ENCODE measurements at places on chromosomes 4 and X. TPM values are rescaled to one million over a fixed set of nuclear protein-coding genes. Genes with fewer than 3 reads are reported as not detected.

GRCh38 chr4:128859887-128860677, 50.6 kb downstream of the JADE1 start:
- no peaks in the 10 kb centered on the region for H3K27me3 ChIP-seq
- peak overlapping the region; percentile 75 for H3K27ac ChIP-seq
- peaks cover 30% of the 10 kb centered on the region for H3K4me1 ChIP-seq
- DNase-seq: peak; percentile 92
- no peak overlapping the region for H3K4me3 ChIP-seq

- no peaks in the 10 kb centered on the region for H3K4me1 ChIP-seq
- no peak overlapping the region for H3K4me3 ChIP-seq
- H3K27ac ChIP-seq: no peak overlapping the region
- no peaks in the 10 kb centered on the region for H3K36me3 ChIP-seq
- DNase-seq: no peak
These were observed 483.7 kb upstream of the INTU start for GRCh38 chr4:127149086-127149485.

GRCh38 chrX:122219226-122219625, 964.9 kb upstream of the GRIA3 start:
- H3K27me3 ChIP-seq: no peaks in the 10 kb centered on the region
- no peak overlapping the region for H3K27ac ChIP-seq
- no peaks in the 10 kb centered on the region for H3K4me1 ChIP-seq
- no peak overlapping the region for H3K4me3 ChIP-seq
- no peaks in the 10 kb centered on the region for H3K36me3 ChIP-seq
- no peak for DNase-seq

DNA sequence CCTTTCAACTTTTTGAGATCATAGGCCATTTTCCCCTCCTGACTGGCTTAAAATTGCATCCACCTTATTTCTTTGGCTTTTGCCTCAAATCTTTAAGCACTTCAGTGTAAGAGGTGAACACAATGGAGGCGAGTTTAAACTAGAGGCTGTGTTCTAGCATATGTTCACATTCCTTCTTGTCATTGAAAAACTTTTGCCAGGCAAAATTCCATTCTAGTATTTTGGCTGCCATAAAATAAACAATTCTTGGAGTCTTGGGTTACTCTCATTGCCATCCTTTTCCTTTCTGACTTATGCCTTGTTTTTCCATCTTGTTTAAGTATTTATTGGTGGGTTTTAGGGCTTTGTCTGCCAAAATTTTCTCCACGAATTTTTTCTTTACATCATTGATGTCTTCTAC, 137.3 kb upstream of the ANXA10 start:
- H3K27me3 ChIP-seq: no peaks in the 10 kb centered on the region
- H3K4me1 ChIP-seq: no peaks in the 10 kb centered on the region
- H3K36me3 ChIP-seq: no peaks in the 10 kb centered on the region
- H3K4me3 ChIP-seq: no peak overlapping the region

- no peak for DNase-seq
- H3K4me1 ChIP-seq: peaks cover 17% of the 10 kb centered on the region
- no peak overlapping the region for H3K4me3 ChIP-seq
- H3K36me3 ChIP-seq: no peaks in the 10 kb centered on the region
- H3K27ac ChIP-seq: peak overlapping the region; percentile 16
These were observed 85.3 kb upstream of the SLC4A4 start for GRCh38 chr4:71253545-71253944.

DNA sequence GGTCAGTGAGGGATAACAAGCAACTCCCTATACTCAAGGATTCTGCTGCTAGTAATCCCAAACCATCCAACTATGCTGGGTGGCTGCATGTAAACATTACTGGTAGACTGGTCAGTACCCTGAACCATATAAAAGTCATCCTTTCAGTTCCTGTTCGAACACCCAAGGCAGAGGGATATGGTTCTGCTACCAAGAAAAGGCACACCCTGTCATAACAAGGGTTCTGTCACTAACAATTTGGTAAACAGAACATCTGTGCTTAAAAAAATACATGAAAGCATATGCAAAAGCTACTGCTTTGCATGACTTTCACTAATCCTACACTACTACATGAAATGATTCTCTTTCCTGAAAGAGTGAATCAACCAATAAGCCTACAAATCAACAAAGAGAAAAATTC, 76.8 kb upstream of the MCF2 start:
- no peak overlapping the region for H3K27ac ChIP-seq
- no peak overlapping the region for H3K4me3 ChIP-seq
- no peaks in the 10 kb centered on the region for H3K4me1 ChIP-seq
- no peak for DNase-seq

DNA sequence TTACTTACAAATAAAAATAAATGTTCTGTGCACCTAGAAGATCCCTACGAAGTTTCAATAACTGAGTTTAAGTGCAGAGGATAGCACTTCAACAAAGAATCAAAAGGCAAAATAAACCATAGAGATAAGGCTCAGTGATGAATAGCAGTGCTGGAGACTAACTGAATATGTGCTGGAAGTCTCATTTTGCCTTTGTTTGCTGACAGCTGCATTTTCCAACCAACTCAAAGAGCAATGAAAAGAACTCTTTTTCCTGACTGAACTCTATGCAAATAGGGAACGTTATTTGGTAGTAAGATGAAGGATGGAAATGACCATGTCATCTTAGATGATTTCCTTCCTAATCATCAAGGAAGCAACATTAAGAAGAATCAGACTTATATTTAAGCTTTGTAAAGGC, 32.7 kb upstream of the ADH7 start:
- H3K27me3 ChIP-seq: no peaks in the 10 kb centered on the region
- H3K36me3 ChIP-seq: no peaks in the 10 kb centered on the region
- no peaks in the 10 kb centered on the region for H3K4me1 ChIP-seq
- DNase-seq: no peak
- no peak overlapping the region for H3K4me3 ChIP-seq

GRCh38 chr4:86013621-86014020, 346.2 kb downstream of the MAPK10 start:
- H3K4me3 ChIP-seq: no peak overlapping the region
- H3K27ac ChIP-seq: no peak overlapping the region
- H3K27me3 ChIP-seq: no peaks in the 10 kb centered on the region
- DNase-seq: peak; percentile 82

DNA sequence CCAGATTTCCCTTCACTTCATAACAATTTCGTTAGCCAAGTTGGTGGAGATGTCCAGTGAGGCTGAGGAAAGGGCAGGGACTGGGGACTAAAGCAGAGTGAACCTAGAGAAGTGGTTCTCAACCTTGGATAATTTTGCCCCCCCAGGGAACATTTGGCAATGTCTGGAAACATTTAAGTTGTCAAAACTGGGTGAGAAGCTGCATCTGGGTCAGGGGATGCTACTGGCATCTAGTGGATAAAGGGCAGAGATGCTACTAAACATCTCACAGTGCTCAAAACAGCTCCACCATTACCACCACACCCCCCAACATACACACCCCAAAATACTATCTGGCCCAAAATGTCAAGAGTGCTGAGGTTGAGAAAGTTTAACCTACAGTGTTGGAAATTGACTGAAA, 32.0 kb upstream of the FGF16 start:
- no peaks in the 10 kb centered on the region for H3K36me3 ChIP-seq
- H3K27me3 ChIP-seq: no peaks in the 10 kb centered on the region
- no peaks in the 10 kb centered on the region for H3K4me1 ChIP-seq
- H3K27ac ChIP-seq: no peak overlapping the region
- no peak overlapping the region for H3K4me3 ChIP-seq

DNA sequence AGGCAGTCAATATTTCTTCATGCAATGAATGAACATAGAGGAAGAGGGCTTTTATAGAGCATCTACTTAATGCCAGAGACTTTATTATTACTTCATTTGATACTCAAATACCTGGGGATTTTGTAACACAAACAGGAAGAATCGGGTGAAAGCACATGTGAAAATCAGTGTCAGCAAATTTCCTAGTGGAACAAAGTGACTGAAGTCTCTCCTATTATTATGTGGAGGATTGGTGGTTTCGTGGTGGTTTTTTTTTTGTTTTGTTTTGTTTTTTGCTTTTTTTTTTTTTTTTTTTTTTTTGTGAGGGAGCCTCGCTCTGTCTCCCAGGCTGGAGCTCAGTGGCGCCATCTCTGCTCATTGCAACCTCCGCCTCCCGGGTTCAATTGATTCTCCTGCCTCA, 207.0 kb downstream of the RRAGB start:
- no peak overlapping the region for H3K4me3 ChIP-seq
- no peak overlapping the region for H3K27ac ChIP-seq
- no peaks in the 10 kb centered on the region for H3K27me3 ChIP-seq
- DNase-seq: no peak

DNA sequence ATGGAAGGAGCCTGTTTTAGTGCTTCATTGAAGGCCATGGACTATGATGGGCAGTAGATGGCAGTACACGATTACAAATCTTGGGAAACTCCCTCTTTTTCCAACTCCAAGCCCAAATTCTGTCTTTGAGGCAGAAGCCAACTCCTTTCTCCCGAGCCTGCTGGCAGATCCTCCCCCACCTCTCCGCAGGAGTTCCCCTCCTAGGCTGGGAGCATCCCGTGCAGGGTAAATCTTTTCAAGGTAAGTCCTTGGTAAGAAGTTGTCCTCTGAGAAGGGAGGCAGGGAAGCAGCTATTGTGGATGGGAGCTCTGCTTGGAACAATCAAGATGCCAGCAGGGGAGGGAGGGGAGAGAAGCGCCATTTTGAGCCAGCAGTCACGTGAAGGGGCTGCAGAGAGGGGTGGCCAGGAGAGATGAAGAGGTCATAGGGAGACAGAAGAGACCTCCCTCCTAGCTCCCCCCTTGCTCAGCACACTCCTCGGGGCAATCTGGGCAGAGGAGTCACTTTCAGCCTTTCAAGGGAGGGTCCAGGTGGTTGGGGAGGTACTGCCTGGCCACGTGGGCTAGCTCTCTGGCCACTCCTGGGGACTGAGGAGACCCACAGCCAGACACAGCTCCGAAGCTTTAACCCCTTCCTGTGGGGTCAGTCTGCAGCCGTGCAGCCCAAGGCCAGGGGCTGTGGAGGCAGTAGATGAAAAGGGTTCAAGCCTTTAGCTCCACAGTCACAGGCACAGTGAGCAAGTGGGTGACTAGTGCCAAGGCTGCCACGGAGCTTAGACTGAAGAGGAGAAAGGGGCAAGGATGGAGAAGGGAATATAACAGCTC, 9.6 kb downstream of the CC2D2A start:
- no peaks in the 10 kb centered on the region for H3K27me3 ChIP-seq
- peaks cover 4% of the 10 kb centered on the region for H3K4me1 ChIP-seq
- DNase-seq: peak; percentile 81
- no peaks in the 10 kb centered on the region for H3K36me3 ChIP-seq
- peak overlapping the region; percentile 89 for H3K27ac ChIP-seq

DNA sequence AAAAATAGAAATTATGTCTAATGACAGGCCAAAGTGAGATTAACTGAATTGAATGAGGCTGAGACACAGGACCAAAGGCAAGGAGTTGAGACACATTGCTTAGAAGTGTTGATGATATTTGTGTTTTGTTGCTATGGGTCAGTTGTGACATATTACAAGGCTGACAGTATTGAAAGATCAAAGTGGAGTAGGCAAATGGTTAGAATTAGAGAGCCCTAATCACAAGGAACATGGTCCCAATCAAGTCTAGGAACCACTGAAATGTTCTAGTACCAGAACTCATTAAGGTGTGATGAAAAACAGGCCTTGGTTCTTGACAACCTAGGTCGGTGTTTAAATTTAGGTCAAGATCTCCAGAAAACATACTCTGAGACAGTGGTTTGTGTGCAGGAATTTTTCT, 896.3 kb upstream of the HS3ST1 start:
- H3K36me3 ChIP-seq: no peaks in the 10 kb centered on the region
- DNase-seq: no peak
- no peak overlapping the region for H3K27ac ChIP-seq
- no peaks in the 10 kb centered on the region for H3K27me3 ChIP-seq
- H3K4me1 ChIP-seq: no peaks in the 10 kb centered on the region
- no peak overlapping the region for H3K4me3 ChIP-seq

DNA sequence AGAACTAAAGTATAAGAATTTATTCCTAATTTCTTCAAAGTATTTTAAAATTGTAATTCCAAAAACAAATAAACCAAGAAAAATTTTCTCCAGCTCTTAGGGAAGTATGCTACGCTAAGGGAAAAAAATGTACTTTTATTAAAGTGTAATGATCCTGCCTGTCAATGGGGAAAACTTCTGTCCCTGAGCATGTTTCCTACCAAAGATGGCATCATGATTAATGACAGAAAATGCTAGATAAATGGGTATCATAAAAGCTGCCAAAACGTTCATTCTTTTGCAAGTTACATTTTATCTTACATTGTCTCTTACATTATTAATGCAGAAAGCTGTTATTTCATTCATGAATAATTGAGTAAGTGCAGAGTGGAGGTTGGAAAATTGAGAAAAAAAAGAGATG, 443.4 kb downstream of the TECRL start:
- no peaks in the 10 kb centered on the region for H3K27me3 ChIP-seq
- no peak overlapping the region for H3K4me3 ChIP-seq
- no peak for DNase-seq
- H3K36me3 ChIP-seq: no peaks in the 10 kb centered on the region
- no peak overlapping the region for H3K27ac ChIP-seq

Gene TRPC3
- 1.0 TPM for total RNA-seq

Gene TMEM164
- total RNA-seq: 7.4 TPM

Gene CHIC1
- 7.2 TPM for total RNA-seq

Gene PRR27
- not detected for total RNA-seq

Gene IBSP
- total RNA-seq: not detected

Gene FRAS1
- total RNA-seq: 1.8 TPM

Gene ZCCHC18
- 1.3 TPM for total RNA-seq

Gene BEX3
- 416 TPM for total RNA-seq

Gene SERTM2
- under 0.01 TPM for total RNA-seq

Gene FAM120C
- total RNA-seq: 6.9 TPM

Gene PDGFC
- 67.3 TPM for total RNA-seq
